ENCODE measurements at places on chromosomes 1 and 21. TPM values are rescaled to one million over a fixed set of nuclear protein-coding genes. Genes with fewer than 3 reads are reported as not detected.

DNA sequence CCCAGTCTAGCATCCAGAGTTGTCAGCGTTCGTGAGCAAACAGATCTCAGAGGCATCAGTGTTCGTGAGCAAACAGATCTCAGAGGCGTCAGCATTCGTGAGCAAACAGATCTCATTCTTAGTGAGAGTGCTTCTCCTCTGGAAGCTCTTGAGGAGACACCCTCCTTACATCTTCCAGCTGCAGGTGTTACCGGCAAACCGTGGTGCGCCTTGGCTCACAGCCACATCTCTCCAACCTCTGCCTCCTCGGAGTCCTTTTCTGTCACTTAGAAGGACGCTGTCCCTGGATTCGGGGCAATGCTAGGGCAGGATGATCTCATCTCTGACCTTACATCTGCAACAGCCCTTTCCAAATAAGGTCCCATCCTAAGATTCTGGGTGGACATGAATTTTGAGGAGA lies 14.6 kb upstream of the UMODL1 start:
- no peaks in the 10 kb centered on the region for H3K36me3 ChIP-seq
- no peak overlapping the region for H3K27ac ChIP-seq
- no peak overlapping the region for H3K4me3 ChIP-seq

DNA sequence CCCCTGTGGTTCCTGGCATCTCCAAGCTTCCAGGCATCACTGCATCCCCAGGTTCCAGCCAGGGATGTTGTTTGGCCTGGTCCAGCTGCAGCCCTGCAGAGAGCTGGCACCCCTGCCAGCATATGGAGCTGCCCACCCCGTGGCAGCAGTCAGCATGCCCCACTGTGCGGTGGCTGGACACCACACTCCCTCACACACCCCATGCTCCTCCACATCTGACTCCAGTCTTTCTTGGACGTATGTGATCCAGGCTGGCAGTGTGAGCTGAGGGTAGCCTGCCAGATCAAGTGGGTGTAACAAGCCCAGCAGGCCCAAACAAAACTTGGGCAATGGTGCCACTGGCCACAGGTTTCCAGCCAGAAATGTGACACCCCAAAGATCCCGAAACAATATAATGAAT lies 620.4 kb downstream of the RWDD3 start:
- H3K4me3 ChIP-seq: no peak overlapping the region
- H3K27me3 ChIP-seq: no peaks in the 10 kb centered on the region
- no peaks in the 10 kb centered on the region for H3K4me1 ChIP-seq

- no peak for DNase-seq
- no peak overlapping the region for H3K4me3 ChIP-seq
- H3K27ac ChIP-seq: no peak overlapping the region
- H3K36me3 ChIP-seq: no peaks in the 10 kb centered on the region
- no peaks in the 10 kb centered on the region for H3K27me3 ChIP-seq
Measured at GRCh38 chr1:240217403-240217802, 125.7 kb downstream of the FMN2 start.

DNA sequence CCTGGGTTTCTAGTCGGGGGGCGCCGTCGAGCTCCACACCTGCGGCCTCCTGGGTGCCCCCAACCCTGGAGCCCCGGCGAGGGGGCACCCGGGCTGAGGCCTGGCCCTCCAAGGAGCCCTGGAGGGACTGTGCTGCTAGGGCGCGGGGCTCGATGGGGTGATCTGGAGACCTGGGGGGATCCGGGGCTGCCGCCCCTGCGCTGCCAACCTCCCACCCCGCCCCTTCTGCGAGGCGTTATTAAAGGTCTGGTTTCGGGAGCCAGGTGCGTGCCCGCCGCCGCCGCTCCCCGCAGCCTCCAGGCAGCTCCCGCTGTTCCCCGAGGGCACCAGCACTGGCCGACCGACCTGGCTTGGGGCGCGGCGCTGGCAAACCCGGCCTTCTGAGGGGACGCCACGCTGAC lies 746 bp upstream of the POFUT2 start:
- H3K4me3 ChIP-seq: peak overlapping the region; percentile 51
- DNase-seq: no peak
- H3K36me3 ChIP-seq: peaks cover 7% of the 10 kb centered on the region
- H3K27ac ChIP-seq: peak overlapping the region; percentile 63
- no peaks in the 10 kb centered on the region for H3K27me3 ChIP-seq
- peaks cover 32% of the 10 kb centered on the region for H3K4me1 ChIP-seq

DNA sequence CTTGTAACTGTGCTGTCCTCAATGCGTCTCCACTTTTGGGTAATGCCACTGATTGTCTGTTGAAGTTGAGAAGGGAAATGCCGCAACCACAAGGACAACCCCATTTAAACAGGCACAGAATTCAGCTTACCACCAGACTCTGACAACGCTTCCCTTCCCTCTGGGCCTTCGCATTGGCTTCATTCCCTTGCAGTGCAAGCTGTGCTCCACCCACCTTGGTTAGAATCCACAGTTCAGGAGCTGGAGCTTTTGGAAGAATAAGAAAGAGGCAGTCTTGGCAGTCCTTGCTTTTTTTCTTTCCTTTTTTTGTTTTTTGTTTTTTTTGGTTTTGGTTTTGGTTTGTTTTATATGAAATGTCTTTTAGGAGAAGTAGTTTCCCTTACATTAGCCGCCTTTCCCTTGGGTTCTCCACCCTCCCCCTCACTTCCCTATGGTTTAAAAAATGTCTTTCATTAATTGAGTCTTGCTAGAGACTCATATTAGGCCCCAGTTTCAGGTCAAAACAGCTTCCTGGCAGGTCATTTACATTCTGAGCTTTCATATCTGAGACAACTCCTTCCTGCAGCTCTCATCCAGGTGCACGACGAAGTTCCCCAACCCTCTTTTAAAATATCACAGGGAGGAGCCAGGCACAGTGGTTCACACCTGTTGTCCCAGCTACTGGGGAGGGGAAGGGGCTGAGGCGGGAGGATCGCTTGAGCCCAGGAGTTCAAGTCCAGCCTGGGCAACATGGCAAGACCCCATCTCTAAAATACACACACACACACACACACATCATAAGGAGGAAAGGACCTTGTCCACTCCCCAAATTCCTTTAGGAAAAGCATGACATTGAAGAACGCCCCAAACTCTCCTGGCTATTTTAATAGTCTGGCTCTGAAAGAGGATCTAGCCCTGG lies 20.7 kb upstream of the LAX1 start:
- H3K4me1 ChIP-seq: no peaks in the 10 kb centered on the region
- DNase-seq: no peak
- no peaks in the 10 kb centered on the region for H3K36me3 ChIP-seq
- no peak overlapping the region for H3K27ac ChIP-seq
- no peak overlapping the region for H3K4me3 ChIP-seq
- no peaks in the 10 kb centered on the region for H3K27me3 ChIP-seq

DNA sequence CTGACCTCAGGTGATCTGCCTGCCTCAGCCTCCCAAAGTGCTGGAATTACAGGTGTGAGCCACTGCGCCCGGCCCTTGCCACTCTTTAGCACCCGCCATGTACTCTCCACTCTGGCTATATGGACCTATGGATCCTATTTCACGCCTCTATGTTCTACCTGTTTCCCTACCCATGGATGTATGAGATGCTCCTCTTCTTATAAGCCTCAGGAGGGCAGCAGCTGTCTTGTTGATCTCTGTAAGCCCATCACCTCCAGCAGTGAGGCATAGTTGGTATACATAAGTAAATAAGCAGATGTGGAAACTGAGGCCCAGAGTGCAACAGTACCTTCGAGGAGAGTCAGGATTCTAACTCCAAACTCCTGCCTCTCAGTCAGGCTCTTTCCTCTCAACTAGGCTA lies 24.7 kb upstream of the ARTN start:
- H3K4me3 ChIP-seq: no peak overlapping the region
- H3K27ac ChIP-seq: no peak overlapping the region

DNA sequence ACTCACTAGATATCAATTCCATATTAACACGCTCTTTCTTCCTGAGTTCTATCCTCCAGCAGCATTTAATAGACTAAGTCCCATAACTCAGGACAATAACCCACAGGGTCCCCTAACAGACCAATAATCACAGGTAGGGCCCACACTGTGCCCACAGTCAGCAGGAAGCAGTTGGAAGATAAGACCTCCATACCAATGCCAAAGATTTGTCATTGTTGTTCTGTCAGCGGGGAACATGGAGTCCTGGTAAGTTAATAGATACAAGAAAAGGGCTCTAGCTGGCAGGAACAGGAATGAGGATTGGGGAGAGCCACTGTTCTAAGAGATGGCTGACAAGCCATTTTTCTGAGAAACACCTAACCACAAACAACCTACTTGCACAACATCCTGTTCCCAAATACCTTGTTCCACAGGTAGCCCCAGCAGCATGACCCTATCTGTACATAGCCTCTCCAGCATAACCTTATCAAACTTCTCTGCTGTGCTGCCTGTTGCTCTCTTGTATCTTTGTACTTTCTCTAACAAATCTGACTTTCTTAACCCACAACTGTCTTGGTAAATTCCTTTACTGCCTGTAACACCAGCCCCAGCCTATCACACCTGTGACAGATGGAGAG lies 142.0 kb upstream of the KCNJ15 start:
- no peaks in the 10 kb centered on the region for H3K4me1 ChIP-seq
- H3K27ac ChIP-seq: no peak overlapping the region
- no peak for DNase-seq
- H3K4me3 ChIP-seq: no peak overlapping the region

The SPOCD1 gene
- 0.54 TPM for total RNA-seq

The LYPLA2 gene
- 82.9 TPM for total RNA-seq
